ENCODE measurements at places on chromosomes 1 and 21. TPM values are rescaled to one million over a fixed set of nuclear protein-coding genes. Genes with fewer than 3 reads are reported as not detected.

The EVA1C gene
- total RNA-seq, result 16.4 TPM

The BACE2 gene
- 24.6 TPM for total RNA-seq

The CTTNBP2NL gene
- 10.2 TPM for total RNA-seq

The PRR9 gene
- total RNA-seq, result not detected

The MYBPH gene
- not detected for total RNA-seq

The TTC34 gene
- total RNA-seq, result not detected

The SRSF10 gene
- total RNA-seq, result 52.2 TPM

The CFHR1 gene
- 0.81 TPM for total RNA-seq

The PKNOX1 gene
- total RNA-seq, result 9.6 TPM

The VASH2 gene
- not detected for total RNA-seq

The TMEM82 gene
- total RNA-seq, result not detected

The CYYR1 gene
- total RNA-seq, result 1.6 TPM

The RPTN gene
- total RNA-seq, result not detected

The MIER1 gene
- total RNA-seq, result 15.9 TPM

The SPRR2A gene
- not detected for total RNA-seq

The KCNE1 gene
- not detected for total RNA-seq

The OVAAL gene
- total RNA-seq, result not detected

The RNU1-3 gene
- total RNA-seq, result not detected

The PEAR1 gene
- 16.7 TPM for total RNA-seq

The ITLN1 gene
- total RNA-seq, result 0.65 TPM

The PHLDA3 gene
- total RNA-seq, result 49.2 TPM

The GSTM5 gene
- total RNA-seq, result not detected

The DSCAM gene
- 0.18 TPM for total RNA-seq

The LHX8 gene
- total RNA-seq, result not detected

Data from cardiac atrium fibroblast (primary cell).